ENCODE measurements at places on chromosomes 13 and 19. TPM values are rescaled to one million over a fixed set of nuclear protein-coding genes. Genes with fewer than 3 reads are reported as not detected.

ZNF607 gene
- total RNA-seq: 9.3 TPM

DNA sequence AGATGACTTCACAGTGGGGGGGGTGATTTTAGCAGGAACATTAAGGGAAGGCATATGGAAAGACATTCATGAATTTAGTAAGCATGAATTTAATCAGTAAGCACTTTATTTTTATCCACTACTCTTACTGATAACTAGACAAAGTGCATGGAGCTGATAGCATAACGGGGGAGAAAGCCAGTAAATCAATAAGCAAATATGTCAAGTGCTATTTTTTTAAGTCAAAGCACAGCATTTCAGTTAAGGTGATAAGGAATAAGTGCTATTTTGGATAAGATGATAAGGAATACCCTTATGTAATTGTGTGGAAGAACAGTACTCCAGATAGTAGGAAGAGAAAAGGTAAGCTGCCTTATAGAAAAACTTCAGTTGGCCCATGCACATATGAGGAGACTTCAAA, 19.4 kb downstream of the UFM1 start:
- no peak for DNase-seq

DNA sequence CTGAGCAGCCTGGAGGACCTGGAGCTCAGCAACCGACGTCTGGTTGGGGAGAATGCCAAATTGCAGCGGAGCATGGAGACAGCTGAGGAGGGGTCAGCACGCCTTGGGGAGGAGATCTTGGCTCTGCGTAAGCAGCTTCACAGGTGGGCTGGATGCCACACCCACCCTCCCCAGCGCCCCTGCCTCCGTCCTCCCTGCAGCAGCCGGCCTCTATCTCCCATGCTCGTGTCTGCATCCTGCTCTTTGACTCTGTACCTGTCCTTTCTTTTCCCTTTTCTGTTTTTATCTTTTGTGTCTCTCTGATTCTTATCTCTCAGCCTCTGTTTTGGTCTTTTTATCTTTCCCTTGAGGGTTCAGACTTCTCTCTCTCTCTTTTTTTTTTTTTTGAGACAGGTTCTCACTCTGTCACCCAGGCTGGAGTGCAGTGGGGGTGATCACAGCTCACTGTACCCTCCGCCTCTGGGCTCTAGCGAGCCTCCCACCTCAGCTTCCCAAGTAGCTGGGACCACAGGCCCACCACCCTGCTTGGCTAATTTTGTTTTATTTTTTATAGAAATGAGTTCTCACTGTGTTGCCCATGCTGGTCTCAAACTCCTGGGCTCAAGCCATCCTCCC, 10.1 kb downstream of the KASH5 start:
- DNase-seq: no peak

DNA sequence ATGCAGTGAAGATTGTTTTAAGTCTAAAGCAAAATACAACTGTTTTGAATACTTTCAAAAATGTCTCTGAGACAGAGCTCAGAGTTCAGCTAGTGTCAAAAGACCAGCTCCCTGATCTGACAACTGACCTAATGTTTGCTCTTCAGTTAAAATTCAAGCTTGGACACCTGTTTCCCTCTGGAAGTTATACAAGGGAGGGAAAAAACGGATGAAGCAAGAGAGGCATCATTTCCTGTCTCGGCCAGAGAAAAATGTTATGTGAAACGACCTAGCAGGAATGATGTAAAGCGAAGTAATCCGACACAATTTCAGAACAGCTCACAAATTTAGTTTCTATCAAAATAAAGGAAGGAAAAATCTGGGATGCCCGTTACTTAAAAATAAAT, 59.4 kb downstream of the ZAR1L start:
- DNase-seq: no peak

GRCh38 chr13:30837227-30838159, 68.6 kb upstream of the MEDAG start:
- DNase-seq: no peak

GRCh38 chr13:94674609-94675348, 37.6 kb downstream of the SOX21 start:
- DNase-seq: no peak

KIR3DL2 gene
- total RNA-seq: not detected

SYNGR4 gene
- total RNA-seq: not detected

GRCh38 chr13:100588331-100589177, at the start of gene GGACT:
GGACT (minus strand) TSS chr13:100588789; CDS start chr13:100532591, 56,198 bp downstream.
- peak; percentile 87 for DNase-seq

IL11 gene
- not detected for total RNA-seq

DNA sequence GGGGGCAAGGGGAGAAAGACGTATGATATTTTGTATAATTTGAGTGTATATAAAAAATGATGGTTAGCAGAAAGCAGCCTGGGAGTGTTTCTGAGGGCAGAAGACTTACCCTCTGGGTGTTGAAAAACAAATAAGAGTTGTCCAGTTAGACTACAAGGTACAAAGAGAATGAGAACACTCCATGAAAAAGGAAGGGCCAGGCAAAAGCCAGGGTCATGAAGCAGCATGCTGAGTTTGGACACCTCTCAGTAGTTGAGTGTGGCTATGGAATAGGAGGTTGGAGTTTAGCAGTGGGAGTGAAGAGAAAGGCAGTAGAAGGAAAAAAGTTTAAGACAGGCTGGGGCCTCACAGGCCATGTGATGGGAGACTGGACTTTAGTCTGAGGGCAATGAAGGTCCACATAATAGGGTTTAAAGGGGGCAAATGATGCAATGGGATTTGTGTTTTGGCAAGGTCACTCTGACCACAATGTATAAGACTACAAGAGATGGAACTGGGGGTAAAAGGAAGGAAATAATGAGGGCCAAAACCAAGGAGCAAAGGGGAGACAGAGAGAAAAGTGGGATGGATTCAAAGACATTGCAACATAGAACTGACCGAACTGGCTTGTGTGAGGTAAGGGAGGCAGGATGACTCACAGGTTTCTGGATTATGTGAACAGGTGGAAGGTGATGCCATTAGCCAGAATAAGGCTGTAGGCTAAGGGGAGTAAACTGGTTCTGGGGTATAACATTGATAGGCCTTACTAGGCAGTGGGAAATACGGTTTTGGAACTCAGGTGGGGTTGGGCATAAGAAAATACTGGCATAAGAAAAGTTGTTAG, 76.6 kb downstream of the SERP2 start:
- DNase-seq: no peak

- no peak for DNase-seq
Measured at GRCh38 chr13:113433391-113433916, 19.8 kb downstream of the ADPRHL1 start.

GRCh38 chr19:39676004-39676403, 20.3 kb downstream of the LGALS16 start:
- DNase-seq: no peak

DNA sequence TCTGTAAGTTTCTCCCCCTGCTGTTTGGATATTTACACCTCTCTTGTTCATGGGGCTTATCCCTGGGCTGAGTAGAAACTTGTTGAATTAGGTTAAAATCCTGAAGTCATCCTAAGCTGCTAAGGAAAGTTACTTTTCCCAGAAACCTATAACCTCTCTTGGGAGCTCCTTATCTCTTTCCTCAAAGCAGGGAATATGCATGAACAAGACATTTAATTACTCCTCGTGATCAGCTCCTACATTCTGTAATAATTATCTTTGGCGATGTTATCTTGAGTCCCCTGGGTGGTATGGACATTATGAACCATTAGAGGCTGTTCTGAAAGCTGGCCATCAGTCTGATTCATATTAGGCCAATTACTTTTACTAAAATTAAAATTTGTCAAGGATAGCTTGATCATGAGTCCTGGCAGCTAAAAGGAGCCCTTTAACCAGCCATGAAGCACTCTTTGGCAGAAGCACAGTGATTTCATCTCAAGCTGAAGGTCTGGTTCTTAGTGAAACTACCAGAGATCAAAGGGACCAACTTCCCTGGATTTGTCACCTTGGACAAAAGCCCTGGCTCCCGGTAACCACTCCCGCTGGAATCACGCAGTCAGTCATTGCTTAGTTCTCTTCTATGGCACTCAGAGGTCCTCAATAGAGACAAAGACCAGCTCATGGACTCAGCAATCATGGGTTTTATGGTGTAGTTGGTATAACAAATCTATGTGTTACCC, 811.8 kb downstream of the UQCRFS1 start:
- no peak for DNase-seq

NOVA2 gene
- total RNA-seq: 5.9 TPM

DNA sequence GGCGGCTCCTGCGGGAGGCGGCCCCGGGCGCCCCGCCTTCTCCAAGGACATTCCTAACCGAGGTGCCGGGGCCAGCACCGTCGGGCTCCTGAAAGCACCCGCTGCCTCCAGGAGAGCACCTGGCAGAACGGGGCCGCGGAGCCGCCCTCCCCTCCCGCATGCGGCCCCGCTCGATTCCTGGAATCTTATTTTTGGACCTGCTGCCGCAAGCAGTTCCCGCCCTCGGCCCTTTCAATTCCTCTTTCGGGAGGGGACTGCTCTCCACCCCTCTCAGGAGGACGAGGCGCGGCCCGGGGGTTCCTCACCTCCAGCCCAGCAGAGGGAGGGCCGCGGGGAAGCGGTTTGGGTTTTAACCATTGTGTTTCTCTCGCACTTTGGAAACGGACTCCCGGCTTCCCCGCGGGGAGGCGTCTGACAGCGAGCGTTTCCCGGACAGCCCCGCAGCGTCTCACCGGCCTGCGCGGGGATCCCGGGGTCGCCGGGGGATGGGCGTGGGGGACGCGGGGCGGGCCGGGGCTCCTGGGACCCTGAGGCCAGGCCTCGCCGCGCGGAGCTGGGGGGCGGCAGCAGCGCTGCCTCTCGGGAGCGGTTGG, 849 bp downstream of the GAS6 start:
- peak; percentile 79 for DNase-seq
